CD4-positive, alpha-beta T cell (primary cell): ENCODE measurements at places on chromosomes 13 and 19. TPM values are rescaled to one million over a fixed set of nuclear protein-coding genes. Genes with fewer than 3 reads are reported as not detected.

The NKPD1 gene
- total RNA-seq, result 0.73 TPM

The PSG11 gene
- total RNA-seq, result not detected

GRCh38 chr13:98454389-98454881 lies 122.5 kb downstream of the STK24 start:
- DNase-seq, result no peak

- no peak for DNase-seq
Observed at GRCh38 chr13:70896136-70896535, 787.9 kb upstream of the KLHL1 start.

- DNase-seq, result no peak
Observed at GRCh38 chr13:59399513-59399912, 764.2 kb downstream of the DIAPH3 start.

DNA sequence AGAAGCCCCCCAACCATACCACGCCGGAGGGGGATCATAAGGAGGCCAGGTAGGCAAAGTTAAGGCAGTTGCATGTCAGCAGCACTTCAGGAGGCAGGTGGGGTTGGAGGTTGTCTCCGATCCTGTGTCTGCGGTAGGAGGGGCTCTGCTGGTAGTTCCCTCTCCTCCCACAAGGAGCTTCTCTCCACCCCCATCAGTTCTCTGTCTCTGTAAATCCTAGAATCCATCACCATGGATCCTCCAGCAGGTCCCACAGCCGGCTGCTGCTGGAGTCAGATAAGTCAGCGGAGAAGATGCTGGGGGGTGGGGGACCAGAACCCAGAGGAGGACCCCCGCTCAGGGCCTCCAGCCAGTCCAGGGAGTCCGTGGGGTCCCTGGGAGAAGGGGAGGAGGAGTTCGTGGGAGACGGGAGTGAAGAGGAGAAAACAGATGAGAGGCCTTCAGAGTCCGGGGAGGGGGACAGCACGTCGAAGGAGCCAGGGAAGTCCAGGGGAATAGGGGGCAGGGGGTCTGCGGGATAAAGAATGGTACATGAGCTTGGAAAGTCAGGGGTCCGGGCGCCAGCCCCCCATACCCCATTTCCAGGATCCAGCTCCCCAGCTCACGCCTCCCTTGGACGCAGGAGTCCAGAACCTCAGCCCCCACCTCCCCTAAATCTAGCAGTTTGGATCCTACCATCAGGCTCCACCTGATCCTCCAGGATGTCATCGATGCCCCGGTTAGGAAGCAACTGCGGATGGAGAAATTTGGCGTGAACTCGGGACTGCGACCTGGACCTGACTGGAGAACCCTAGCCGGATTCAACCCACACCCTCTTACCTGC lies 6.3 kb downstream of the MAMSTR start:
- DNase-seq, result no peak

GRCh38 chr13:79709471-79709870 lies 228.5 kb downstream of the NDFIP2 start:
- no peak for DNase-seq

The PDX1 gene
- total RNA-seq, result not detected

The ELL gene
- 46.8 TPM for total RNA-seq

The ZNF600 gene
- 11.2 TPM for total RNA-seq

DNA sequence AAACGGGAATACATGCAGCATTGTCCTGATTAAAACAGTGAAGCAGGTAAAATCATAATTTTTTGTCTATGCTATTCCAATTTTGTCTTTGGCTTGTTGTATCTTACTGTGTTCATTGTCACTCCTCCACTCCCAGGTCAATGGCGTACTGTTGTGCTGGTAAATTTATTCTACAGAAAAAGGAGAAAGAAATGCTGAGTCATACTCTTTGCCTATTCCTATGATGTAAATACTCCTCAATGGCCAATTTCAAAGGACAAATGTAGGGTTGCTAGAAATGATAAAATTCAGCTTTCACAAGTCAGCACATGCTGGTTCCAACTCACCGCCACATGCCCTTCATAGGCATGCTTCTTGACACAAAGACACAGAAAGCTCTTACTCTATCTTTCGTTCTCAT lies 694.4 kb upstream of the PCDH20 start:
- DNase-seq, result no peak

DNA sequence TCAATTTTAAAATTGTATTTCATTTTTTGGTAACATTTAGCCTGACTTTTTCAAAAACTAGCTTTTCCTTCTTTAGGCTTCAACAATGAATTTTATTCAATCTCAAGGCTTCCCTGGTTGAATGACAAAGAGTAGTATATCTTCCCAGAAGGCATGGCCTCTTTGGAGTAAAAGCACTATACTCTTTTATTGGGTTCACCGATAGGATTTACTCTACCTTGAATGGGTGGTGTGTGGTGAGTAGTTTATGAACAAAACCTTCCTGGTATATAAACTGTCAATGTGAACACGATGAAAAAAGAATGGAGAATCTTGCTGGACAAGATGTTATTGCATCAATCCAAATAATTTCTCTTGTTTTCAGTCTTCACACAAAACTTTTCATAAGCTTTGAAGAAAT lies 167.7 kb downstream of the DACH1 start:
- DNase-seq, result no peak

- DNase-seq, result no peak
Observed at GRCh38 chr19:46872967-46873366, 12.2 kb downstream of the ARHGAP35 start.

GRCh38 chr19:2819540-2820111 lies at the start of gene ZNF554:
TSS of gene ZNF554 (plus strand) at chr19:2819868. CDS start at chr19:2820072, 204 bp downstream.
- peak; percentile 97 for DNase-seq

The SIGLECL1 gene
- not detected for total RNA-seq

The KIR3DL2 gene
- 1.6 TPM for total RNA-seq

- DNase-seq, result no peak
Observed at GRCh38 chr19:28386066-28386465, 826.9 kb downstream of the UQCRFS1 start.

GRCh38 chr19:2477732-2478191 lies 1.8 kb downstream of the GADD45B start:
- no peak for DNase-seq

GRCh38 chr19:18519962-18520847 lies 1.7 kb downstream of the ELL start:
- peak; percentile 50 for DNase-seq

The MCF2L gene
- 13.0 TPM for total RNA-seq

- DNase-seq, result no peak
Observed at GRCh38 chr19:33316541-33317264, 14.4 kb upstream of the CEBPA start.

- DNase-seq, result peak; percentile 69
Observed at GRCh38 chr19:543910-544608, at the start of gene GZMM. TSS of gene GZMM (plus strand) at chr19:544053. CDS start at chr19:544072, 19 bp downstream.

DNA sequence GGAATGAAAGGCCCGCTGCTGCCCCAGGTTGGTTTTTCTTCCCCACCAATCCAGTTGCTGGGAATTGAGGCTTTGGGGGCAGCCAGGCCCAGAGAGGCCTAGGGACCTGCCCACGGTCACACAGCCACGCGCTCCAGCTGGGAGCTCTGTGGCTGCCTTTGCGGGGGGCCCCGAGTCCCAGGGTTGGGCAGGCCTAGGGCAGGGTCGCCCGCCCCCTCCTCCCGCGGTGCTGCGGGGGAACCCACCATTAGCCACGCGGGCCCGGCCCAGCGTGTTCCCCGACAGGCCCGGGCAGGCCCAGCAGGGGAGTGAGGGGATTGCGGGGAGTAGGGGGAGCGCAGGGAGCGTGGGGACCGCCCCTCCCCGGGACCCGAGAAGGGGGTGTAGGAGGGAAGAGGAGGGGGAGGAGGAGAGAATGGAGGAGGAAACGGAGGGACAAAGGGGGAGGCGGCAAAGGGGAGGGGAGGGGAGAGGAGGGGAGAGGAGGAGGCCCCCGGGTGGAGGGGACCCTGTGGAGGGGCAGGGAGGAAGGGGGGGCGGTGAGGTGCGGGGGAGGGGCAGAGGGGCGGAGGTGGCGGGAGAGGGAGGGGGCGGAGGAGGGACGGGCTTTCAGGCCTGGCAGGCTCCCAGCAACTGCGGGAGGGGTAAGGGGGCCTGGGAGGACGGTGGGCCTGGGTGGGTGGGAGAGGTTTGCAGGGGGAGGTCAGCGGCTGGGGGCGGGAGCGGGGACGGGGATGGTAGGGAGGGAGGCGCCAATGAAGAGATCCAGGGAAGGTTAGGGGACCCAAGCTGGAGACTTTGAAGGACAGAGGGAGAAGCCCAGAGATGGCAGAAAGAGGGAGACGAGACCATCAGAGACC lies 12.9 kb upstream of the TLE2 start:
- no peak for DNase-seq

The ARHGEF1 gene
- total RNA-seq, result 1,047 TPM
